ENCODE measurements at places on chromosomes 7 and 10. TPM values are rescaled to one million over a fixed set of nuclear protein-coding genes. Genes with fewer than 3 reads are reported as not detected.

- DNase-seq = no peak
Observed at GRCh38 chr7:135748770-135749169, at the start of gene FAM180A. TSS of gene FAM180A (minus strand) at chr7:135748813. CDS start at chr7:135748580, 233 bp downstream.

GRCh38 chr10:44056206-44056605 is 328.7 kb downstream of the CXCL12 start:
- no peak for DNase-seq

DNA sequence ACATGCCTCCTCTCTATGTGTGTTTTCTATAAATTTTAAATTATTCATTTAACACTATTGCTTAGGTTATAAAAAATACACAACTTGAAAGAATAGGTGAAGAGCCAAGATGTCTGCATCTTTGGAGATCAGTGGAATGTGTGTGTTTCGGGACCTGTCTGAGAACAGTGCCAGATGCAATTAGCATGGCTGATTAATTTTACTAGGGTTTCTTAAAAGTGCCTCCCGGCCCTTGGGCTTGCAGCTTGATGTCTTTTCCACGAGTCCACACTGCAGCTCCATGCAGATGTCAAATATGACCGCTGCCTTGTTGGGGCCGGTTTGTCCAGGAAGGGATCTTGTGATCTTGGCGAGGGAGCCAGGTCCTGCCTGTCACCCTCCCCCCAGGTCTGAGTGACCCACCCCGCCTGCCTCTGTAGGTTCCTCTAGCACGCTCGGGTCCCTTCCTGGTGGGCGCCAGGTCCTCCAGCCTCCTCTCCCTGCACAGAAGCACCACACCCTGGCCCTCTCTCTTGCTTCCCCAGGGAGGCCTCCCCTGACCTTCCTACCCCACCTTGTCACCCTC is 20.7 kb downstream of the LHPP start:
- no peak for DNase-seq

DNA sequence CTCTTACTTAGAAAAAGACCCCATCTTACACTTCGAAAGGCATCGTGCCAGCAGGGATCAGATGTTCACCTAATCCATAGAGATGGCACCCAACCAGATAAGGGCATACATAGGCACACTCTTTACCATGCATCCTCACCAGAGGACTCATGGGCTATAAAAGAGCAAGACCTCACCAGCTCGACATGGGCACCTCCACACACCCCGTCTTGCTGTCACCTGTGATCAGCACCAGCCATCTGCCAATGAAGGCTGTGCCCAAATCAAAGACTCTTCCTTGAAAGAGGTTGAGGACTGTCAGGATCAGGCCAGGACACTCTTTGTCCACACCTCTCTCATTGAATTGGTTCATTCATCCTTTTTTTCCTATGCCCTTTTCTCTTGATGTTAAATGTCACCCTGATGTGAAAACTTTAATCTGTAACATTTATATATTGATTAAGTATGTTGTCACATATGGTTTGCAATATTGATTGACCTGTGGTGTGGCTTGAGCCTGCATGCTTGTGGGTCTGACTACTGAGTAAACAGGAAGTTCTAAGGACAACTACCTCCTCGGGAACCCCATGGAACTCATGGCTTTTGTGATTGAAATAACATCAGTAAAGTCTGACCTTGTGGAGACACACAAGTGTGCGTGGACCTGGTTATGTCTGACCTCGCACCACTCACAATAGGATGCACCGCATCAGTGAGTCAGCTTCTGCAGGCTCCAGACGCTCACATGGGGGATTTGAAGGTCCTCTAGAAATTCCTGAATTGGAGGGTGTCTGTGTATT is 75.5 kb downstream of the HTR5A start:
- no peak for DNase-seq

- DNase-seq = no peak
Observed at GRCh38 chr10:9228771-9229170, 1174.3 kb downstream of the GATA3 start.

- no peak for DNase-seq
Observed at GRCh38 chr7:151694828-151695580, 175.3 kb upstream of the RHEB start.

GRCh38 chr10:62618576-62619412 is 185.7 kb upstream of the ADO start:
- DNase-seq = no peak

DNA sequence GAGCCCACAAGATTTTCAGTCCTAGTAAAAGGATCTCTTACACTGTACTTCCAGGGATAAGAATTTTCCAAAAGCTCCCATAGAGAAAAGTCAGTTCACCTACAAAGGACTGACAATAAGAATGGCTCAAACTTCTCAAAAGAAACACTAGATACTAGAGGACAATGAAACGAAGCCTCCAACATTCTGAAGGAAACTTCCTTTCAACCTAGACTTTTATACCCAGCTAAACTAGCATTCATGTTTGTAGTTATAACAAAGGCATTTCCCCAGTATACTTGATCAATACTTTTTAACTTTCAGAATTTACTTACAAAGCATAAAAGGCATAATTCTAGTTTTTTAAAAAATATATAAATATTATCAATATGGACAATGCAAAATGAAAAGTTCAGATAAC is 41.0 kb upstream of the DNAAF5 start:
- DNase-seq = no peak

DNA sequence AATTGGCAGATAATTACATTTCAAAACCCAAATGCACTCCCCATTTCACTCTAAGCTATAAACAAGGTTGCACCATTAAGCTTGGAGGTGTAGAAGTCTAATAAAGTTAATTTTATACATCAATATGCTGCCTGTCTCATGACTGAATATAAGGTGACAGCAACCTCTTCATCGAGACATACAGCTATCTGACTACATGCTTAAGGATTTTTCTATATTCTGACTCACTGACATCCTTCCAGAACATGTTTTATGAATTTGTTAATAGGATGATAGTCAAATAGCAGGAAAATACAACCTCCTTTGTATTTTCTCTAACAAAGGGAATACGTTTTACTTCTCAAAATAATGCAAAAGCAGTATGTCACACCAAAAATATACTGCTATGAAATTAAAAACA is 76.6 kb downstream of the NRBF2 start:
- no peak for DNase-seq

DNA sequence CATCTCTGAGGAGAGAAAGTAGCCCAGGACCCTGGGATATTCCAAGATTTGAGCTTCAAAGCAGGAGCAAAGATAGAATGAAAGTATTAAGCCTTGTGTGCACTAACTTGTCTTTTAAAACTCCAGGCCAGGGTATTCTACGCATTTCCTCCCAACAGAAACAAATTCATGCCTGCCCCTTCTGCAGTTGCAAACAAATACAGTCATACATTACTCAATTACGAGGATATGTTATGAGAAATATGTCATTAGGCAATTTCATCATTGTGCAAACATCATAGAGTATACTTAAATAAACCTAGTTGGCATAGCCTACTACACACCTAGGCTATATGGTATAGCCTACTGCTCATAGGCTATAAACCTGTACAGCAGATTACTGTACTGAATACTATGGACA is 154.5 kb upstream of the KIAA1217 start:
- DNase-seq = no peak

GRCh38 chr10:32980558-32981468 is 22.8 kb upstream of the ITGB1 start:
- DNase-seq = peak; percentile 98

Gene PAPOLB
- not detected for polyA plus RNA-seq

Gene PTF1A
- not detected for polyA plus RNA-seq

Gene TBXAS1
- 2.2 TPM for polyA plus RNA-seq

Gene OR2A5
- not detected for polyA plus RNA-seq

Gene CACNB2
- polyA plus RNA-seq = not detected

Gene OR13A1
- polyA plus RNA-seq = not detected

Gene ZNF722
- polyA plus RNA-seq = not detected

Gene IGF2BP3
- 30.7 TPM for polyA plus RNA-seq

Gene CALML5
- not detected for polyA plus RNA-seq

Gene GLI3
- 6.0 TPM for polyA plus RNA-seq

Gene CNTNAP2
- 0.02 TPM for polyA plus RNA-seq

Data from endothelial cell of umbilical vein (primary cell).